ENCODE measurements at places on chromosomes 4 and X. TPM values are rescaled to one million over a fixed set of nuclear protein-coding genes. Genes with fewer than 3 reads are reported as not detected.

The SPARCL1 gene
- 1,276 TPM for polyA plus RNA-seq

The PWWP3B gene
- polyA plus RNA-seq, result 0.75 TPM

The ASMT gene
- not detected for polyA plus RNA-seq

The RFC1 gene
- 14.1 TPM for polyA plus RNA-seq

The SMR3B gene
- polyA plus RNA-seq, result not detected

The FOXR2 gene
- not detected for polyA plus RNA-seq

The ANOS1 gene
- 3.5 TPM for polyA plus RNA-seq

The NEUROG2 gene
- polyA plus RNA-seq, result not detected

The PNMA3 gene
- polyA plus RNA-seq, result 0.08 TPM

The PCDH7 gene
- polyA plus RNA-seq, result 24.9 TPM

The FAM50A gene
- 246 TPM for polyA plus RNA-seq

The TREX2 gene
- polyA plus RNA-seq, result 39.1 TPM

The SOWAHB gene
- polyA plus RNA-seq, result 0.26 TPM

The RGS12 gene
- polyA plus RNA-seq, result 10.3 TPM

The ARFIP1 gene
- 16.5 TPM for polyA plus RNA-seq

The EFHC2 gene
- polyA plus RNA-seq, result not detected

The SLC9B1 gene
- polyA plus RNA-seq, result not detected

The JCHAIN gene
- polyA plus RNA-seq, result 23.3 TPM

The TMSB15A gene
- 3.8 TPM for polyA plus RNA-seq

The BMX gene
- polyA plus RNA-seq, result 5.3 TPM

The GPR143 gene
- polyA plus RNA-seq, result not detected

The DCAF4L1 gene
- polyA plus RNA-seq, result 0.25 TPM

The VCX gene
- polyA plus RNA-seq, result not detected

The NPY2R gene
- 0.25 TPM for polyA plus RNA-seq

The ZNF630 gene
- polyA plus RNA-seq, result 5.0 TPM

The SETD7 gene
- polyA plus RNA-seq, result 30.3 TPM

The CD38 gene
- 0.20 TPM for polyA plus RNA-seq

The GSX2 gene
- not detected for polyA plus RNA-seq

The CTAG2 gene
- 11.0 TPM for polyA plus RNA-seq

The RTL9 gene
- polyA plus RNA-seq, result not detected

The CITED1 gene
- polyA plus RNA-seq, result 0.46 TPM

The OPN1LW gene
- polyA plus RNA-seq, result not detected

The MAGEA2B gene
- not detected for polyA plus RNA-seq

The FAT1 gene
- 41.2 TPM for polyA plus RNA-seq

The ZCCHC18 gene
- polyA plus RNA-seq, result 1.9 TPM

The ETNPPL gene
- not detected for polyA plus RNA-seq

The HMGN5 gene
- 46.5 TPM for polyA plus RNA-seq

The TCP11X2 gene
- polyA plus RNA-seq, result not detected

The SSX4B gene
- not detected for polyA plus RNA-seq

The AFAP1 gene
- 4.6 TPM for polyA plus RNA-seq

The BANK1 gene
- polyA plus RNA-seq, result 0.88 TPM

The JADE1 gene
- 10.6 TPM for polyA plus RNA-seq

The WAS gene
- polyA plus RNA-seq, result 9.6 TPM

The PSAPL1 gene
- not detected for polyA plus RNA-seq
